Stimulated activated CD4-positive, alpha-beta T cell treated with anti-CD3 and anti-CD28 coated beads, Interleukin-12 subunit alpha, Interleukin-12 subunit beta, amount 100 ng/mL, for 4 hours (primary cell): ENCODE measurements at places on chromosomes 1 and 21.

DNA sequence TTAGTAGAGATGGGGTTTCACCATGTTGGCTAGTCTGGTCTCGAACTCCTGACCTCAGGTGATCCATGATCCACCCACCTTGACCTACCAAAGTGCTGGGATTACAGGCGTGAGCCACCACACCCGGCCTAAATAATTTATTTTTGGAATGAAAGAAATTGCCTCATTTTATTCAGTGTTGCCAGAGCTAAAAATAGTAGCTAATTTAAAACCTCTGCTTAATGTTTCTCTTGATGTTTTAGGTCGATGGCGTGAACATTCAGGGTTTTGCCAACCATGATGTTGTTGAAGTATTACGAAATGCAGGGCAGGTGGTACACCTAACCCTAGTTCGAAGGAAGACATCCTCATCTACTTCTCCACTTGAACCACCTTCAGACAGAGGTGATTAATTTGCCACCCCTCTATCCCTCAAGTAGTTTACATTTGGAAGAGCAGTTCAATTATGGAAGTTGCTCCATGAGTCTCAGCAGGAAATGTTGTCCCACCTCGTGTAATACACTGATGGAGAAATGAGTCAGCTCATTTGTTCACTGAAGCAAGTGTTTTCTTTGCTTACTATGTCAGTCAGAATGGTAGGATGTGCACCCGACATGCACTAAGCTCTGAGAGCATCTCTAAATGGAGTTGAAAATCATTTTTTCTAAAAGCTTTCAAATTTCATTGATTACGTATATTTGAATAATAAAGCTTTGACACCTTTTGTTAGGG is 54.9 kb downstream of the PATJ start:
- no peak for DNase-seq

DNA sequence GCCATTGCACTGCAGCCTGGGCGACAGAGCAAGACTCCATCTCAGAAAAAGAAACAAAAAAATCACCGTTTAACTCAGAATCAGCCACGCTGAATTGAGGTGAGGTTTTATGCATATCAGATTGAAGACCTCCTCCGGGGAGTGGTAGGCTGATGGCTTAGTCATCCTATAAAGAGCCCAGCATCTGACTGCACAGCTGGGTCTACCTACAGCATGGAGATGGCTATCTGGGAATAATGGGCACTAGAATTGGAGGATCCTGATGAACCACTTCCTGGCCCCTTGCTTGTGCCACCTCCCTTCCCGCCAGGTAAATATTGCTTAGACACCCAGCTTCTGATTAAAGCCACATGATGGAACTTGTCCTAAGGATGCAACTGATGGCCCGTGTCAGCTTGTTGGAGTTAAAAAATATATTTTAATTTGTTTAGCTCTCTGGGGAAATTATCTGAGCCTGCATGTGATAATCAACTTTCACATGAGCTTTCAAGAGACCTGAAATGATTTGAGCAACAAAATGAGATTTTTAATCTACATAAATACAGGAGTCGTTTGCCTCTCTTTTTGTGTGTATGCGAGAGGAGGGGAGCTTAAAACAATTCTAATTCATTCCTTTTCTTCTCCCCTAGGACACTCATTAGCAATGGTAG is 157.2 kb downstream of the KIF26B start:
- DNase-seq = no peak

DNA sequence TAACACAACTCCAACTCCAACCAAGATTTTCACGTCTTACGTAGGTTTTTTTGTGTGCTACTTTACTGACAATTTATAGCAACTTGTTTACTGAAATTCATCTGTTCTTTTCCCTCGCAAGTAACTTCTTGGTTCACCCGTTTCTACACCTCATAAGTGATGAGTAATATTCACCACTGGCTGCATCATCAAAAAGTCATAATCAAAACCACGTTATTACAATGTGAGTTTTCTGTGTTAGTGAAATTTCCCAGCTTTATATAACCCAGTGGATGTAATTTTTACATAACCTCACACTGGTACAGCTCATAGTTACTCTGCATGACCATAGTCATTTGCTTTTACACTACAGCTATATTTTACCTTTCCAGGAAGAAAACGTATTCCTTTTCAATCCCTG is 401.1 kb upstream of the LYPLAL1 start:
- no peak for DNase-seq

DNA sequence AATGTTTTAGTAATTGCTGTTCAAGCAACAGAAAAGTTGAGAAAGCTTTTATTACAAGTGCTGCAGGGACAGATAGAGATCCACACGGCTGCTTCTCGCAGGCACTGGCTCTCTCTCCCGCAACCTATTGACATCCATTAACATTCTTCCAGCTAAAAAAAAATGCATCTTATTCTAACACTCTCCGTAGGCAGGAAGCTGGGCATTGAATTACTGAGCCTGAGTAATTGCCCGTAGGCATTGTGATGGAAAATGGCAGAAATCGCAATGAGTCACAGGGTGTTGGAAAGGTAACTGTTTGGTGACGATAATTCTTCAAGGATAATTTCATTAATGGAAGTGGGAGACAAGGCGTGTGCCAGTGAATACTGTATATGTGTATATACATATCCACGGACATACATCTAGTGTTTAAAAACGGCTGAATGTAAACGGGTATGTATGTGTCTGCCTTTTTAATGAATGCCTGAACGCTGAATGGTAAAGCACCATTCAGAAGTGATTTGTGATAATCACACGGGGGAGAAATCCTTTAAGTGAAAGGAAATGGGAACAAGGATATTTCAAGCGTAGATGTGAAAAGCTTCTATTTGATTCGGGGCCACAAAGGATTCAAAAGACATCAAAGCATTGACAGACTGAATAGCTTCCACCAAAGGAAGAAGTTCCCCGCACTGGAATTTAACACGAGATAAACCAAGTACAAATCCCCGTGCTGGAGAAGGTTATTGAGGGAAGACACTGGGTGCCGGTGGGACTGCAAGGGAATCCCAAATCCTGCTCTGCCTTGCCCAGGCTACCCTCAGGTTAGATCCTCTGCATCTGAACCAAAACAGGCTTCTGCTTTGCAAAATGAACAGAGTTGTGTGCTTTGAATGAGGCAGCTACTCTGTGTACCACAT is 567.2 kb downstream of the NPHP4 start:
- DNase-seq = no peak

GRCh38 chr1:61853583-61853982 is 111.3 kb downstream of the PATJ start:
- DNase-seq = no peak

DNA sequence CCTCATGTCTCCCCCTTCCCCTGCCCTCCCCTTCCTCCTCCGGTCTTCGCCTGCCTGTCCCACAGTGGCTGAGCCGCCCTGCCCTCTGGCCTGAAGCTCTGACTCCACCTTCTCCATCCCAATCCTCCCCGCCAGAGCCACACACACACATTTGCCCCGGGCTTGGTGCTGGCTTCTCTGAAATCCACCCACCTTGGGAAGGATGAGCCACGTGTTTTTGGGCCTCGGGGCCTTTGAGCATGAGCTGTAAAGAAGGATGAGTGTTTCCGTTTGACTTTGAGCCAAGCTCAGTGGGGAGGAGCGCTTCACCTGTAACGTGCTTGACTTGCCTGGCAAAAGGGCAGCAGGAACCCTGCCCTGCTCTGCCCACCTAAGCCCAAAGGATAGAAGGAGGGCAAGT is 295.1 kb downstream of the SIPA1L2 start:
- no peak for DNase-seq

GRCh38 chr1:150720703-150721102 is at the start of gene HORMAD1:
HORMAD1 (minus strand) TSS chr1:150720895; CDS start chr1:150719505, 1,390 bp downstream.
- no peak for DNase-seq

DNA sequence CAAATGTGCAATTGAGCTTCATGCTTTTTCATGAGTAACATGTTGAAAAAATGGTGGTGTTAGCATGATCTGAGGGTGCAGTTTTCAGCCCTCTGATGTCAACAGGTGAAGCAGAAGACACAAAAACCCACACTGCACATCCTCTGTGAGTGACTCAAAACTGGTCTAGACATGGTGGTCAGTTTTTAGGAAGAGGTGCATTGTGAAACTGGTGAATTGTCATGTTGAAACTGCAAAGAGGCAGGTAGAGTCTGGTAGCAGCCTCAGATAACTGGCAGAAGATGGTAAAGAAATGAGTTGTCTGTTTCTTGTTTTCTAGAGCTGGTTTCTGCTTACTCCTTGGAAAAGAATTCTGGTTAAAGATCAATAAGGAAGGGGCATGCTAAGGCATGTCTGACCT is 97.3 kb upstream of the HMCN1 start:
- DNase-seq = no peak

DNA sequence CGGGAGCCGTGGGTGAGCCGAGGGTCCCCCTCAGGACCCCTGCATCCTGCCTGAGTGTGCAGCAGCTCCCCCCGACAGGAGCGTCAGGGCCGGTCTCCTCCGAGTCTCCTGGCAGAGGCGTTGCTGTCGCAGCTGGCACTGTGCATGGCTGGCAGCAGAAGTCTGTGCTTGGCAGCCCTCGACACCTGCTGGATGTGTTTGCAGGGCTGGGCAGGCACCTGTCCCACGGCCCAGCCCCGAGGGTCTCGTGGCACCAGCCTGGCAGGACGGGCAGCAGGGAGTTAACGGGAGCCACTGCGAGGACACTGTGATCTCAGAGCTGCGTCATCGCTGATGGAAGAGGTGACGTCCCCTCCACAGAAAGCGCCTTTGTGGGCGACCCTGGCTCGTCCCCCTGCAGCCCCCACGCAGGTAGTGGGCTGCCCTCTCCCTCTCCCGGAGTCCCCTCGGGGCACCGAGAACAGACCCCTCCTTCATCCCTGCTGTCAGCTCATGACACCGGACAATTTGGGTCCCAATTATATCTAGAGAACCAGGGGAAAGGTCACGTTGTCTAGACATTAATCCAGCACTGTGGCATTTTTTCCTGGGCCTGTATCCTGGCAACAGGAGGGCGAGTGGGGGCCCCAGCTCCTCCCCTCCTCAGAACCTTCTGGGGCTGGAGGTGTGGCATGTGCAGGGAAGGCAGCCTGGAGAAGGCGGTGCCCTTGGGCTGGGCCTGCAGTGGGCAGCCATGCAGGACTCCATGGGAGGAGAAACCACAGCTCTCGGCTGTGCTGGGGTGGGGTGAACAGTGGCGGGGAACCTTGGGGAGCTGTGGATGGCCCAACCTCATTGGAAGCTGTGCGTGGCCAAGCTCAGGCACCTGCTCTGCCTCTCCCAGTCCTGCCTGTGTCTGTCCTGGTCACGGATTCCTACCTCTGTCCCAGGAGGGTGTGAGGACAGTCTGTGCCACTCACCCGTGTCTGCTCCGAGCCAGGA is 15.4 kb downstream of the COL18A1 start:
- DNase-seq = no peak

DNA sequence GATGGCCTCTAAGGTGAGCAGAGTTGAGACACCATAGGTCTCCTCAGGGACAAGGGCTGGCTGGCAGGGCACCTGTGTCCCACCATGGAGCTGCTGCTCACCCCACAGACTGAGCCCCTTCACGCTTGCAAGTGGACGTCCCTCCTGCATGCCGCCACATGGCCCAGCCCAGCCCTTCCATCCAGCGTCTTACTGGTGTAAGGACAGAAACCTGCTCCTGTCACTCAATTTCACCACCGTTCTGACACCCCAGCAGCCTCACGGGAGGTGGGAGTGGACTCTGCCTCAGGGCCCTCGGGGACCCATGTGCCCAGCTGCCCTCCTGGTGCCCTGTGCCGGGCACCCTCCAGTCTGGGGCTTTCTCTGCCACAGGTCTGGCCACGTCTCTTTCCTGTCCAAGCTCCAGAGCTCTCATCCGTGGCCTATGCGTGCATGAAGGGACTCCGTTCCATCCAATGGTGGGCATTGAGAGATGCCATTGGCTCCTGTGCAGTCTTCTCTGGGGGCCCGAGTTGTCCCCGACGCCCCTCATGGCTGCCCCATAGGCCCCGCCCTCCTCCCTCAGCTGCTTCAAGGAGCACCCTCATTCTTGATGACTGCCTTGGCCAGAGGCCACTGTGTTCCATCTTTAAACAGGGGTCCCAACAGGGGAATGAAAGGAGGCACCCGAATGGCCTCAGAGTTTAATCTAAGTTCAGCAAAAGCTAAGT is 42.6 kb upstream of the COL6A1 start:
- DNase-seq = no peak

DNA sequence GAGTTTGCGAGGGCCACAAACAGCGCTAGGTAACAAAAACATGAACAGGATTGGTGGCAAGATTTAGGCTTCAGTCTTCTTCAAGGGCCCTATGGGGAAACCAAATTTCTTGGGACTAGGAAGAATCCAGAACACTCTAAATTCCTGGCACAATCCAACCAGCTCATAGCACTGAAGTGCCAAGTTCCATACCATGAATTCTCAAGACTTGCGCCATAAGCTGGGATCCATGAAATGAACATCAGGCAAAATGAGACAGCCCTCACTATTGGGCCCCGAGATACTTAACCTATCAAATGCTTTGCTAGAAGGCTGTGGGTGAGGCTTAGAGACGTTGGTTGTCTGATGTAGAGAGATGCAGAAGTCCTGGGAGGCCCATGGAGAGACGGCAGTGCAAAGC is 322.1 kb downstream of the PAPPA2 start:
- DNase-seq = no peak

DNA sequence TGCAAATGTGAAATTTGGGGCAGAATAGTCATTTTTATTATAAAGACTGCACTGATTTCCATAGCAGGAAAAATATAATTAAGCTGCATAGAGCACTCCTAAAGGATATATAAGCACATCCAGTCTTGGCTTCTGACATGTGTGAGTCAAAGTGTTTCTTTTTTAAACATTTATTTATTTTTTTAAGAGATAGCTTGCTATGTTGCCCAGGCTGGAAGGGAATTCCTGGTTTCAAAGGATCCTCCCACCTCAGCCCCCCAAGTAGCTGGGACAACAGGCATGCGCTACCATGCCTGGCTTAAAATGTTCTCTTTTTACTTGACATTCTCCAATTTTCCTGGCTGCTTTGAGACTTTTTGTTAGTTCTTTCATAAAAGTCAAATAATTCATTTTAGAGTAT is 126.1 kb downstream of the HMCN1 start:
- no peak for DNase-seq

GRCh38 chr21:40187244-40187643 is 320.0 kb downstream of the PCP4 start:
- no peak for DNase-seq

DNA sequence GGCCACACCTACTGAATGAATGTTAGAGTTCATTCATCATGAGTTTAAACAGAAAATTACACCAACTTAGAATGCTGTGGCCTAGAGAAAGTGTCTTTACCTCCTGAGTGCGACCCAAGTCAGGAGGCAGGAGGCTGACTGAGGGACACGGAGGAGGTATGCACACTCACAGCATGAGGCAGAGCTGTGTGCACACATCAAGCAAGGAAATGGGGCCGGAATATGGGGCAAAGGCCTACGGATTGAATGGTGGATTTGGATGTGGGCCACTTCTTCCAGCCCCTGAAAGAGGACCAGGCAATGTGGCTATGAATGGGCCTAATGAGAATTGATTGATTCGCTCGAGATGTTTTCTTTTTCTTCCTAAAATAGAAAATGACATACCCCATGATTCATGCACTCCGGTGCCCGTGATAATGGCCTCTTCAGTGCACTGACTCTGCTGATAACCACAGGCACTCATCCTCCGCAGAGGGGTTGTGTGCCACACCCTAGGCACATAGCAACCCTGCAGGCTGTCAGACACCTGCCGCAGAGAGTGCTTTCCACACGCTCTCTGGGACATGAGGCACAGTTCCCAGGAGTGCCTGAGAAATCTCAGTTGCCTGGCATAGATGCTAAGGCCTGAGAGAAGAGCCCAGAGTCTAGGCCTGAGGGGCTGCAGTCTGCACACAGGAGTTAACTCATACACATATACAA is 155.5 kb downstream of the GLUL start:
- DNase-seq = no peak
